Posterior vena cava (tissue), 2 donors: ENCODE measurements at places on chromosomes 7 and 10.

- DNase-seq = no peak
These were observed 256.3 kb upstream of the MAGI2 start for GRCh38 chr7:79709574-79710409.

GRCh38 chr7:48252995-48253394 lies 81.7 kb downstream of the ABCA13 start:
- DNase-seq = no peak

DNA sequence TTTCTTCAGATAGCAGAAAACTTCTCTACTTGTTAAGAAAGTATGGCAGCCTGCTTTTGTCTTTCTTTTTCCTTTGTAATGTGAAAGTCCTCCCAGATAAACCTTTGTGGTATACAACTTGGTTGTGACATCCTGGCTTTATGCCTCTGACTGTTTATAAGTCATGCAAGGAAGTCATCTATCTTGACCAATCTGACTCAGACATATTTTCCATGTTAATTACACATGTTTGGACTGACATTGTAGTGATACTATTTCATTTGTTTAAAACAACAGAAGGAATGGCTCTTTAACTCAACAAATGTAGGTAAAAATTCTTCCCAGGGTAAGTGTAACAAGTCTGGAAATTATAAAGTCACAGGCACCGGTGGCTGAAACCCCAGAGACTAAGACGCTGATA lies 341.6 kb upstream of the MEOX2 start:
- DNase-seq = no peak

DNA sequence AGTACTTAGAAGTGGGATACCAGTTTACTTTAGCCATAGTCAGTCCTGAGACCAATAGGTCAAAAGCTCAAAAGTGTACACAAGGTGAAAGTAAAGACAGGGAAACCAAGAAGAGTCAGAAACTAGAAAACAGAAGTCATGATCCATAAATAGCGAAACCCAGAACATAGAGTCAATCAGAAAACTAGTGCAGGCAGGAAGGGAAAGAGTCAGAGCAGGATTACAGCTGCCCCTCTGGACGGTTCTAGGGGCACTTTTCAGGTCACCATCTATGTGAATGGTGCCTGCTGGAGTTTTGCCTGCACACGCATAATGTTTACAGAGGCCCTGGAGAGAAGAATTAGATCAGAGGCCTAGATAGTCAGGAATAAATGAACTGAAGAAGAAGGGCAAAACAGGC lies 22.4 kb upstream of the DMTF1 start:
- no peak for DNase-seq

GRCh38 chr7:906776-907157 lies 30.4 kb downstream of the GET4 start:
- DNase-seq = no peak

DNA sequence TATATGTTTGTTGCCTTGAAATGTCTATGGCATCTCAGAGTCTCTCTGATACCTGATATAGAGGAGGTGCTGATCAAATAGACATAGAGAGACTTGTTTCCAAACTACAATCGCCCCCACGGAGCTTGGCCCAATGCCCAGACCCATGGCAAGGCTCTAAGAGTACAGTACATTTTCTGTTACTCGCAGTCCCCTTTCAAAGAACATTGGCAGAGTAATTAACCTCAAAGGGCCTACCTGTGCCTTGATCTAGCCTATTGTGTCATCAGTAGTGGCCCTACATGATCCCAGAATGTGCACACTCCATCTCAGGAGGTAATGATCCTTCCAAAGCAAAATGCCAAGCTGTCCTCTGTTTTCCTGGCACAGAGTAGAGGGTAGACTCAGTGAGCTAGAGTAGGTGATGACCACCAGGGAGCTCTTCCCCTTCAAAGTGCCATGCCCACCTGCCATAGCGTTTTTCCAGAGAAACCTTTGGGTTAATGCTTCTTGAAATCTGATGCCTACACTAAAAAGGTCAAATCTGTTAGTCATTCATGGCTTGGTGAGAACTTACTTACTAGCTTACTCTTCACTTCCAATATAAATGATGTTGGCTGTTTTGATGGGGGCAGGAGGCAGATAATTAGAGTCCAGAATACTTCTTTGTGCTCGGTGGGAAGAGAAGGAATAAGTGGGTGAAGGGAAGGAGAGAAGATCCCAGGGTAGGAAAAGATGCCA lies 41.2 kb upstream of the ACSL5 start:
- no peak for DNase-seq

GRCh38 chr10:80523773-80524172 lies 13.9 kb upstream of the SH2D4B start:
- no peak for DNase-seq

- no peak for DNase-seq
These were observed 227.2 kb downstream of the NSUN6 start for GRCh38 chr10:18424200-18424599.

DNA sequence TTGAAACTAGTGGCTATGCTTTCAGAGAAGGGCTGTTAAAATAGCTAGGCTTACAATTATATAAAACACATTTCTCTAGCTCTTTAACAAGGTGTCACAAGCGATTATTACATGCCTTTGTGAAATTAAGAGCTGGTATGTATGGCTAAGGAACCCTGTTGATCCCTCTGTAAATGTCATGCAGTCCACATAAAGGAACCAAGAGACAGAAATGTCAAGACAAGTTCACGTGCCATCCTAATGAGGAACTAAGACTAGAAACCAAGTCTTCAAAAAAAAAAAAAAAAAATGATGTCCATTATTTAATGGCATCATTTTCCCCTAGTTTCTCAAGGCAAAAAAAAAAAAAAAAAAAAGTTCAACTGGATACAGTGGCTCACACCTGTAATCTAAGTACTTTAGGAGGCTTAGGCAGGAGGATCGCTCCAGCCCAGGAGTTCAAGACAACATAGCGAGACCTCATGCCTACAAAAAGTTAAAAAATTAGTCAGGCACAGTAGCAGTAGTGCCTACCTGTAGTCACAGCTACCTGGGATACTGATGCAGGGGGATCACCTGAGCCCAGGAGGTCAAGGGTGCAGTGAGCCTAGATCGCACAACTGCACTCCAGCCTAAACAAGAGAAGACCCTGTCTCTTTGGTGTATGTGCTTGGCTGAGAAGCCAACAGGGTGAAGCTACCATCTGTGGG lies 63.4 kb downstream of the SRPK2 start:
- no peak for DNase-seq

DNA sequence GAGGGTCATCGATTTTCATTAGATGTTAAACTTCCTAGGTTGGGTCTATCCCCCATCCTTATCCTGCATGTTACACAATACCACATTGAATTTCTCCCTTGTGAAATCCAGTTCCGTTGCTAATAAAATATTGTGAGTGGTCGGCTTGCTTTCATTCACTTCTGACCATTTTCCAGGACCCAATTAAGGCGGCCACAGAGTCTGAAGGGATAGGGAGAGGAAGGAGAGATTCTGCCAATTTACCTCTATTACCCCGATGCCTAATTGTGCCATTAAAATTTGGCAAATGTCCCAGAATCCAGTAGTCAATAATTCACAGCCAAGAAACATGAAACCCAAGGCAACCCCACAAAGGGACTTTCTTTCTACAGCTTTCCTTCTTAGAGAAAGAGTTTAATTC lies 129.9 kb downstream of the IPMK start:
- DNase-seq = no peak

DNA sequence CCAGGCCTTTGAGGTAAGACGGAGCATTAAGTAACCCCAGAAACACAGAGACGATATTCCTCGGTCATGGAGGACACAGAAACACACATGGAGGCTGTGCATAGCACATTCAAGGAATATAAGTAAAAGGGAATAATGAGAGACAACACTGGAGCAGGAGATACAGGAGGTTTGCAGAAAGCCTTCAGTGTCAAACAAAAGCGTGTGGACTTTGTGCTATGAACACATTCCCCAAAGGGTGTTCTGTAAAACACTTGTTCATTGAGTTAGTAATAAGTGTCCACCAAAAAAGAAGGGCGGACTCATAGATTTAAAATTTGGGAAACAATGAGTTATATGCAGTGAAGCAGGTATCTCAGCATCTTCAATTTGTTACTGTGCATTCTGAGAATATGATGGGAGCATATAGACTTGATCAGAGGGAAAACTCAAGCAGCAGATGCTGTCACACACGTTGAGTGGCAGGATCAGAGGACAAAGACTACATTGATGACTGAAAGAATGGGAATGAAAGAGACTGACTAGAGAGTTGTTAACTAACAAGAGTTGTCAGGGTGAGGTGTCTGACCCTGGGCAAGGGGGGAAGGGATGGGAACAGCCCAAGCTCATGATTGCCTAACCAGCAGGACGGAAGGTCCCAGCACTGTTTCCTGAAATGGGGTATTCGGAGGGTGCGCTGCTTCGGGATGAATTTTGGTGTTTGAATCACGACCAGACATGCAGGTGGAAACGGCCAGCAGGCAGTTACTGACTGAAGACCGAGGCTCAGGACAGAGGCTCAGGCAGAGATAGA lies 85.2 kb upstream of the VIPR2 start:
- no peak for DNase-seq

DNA sequence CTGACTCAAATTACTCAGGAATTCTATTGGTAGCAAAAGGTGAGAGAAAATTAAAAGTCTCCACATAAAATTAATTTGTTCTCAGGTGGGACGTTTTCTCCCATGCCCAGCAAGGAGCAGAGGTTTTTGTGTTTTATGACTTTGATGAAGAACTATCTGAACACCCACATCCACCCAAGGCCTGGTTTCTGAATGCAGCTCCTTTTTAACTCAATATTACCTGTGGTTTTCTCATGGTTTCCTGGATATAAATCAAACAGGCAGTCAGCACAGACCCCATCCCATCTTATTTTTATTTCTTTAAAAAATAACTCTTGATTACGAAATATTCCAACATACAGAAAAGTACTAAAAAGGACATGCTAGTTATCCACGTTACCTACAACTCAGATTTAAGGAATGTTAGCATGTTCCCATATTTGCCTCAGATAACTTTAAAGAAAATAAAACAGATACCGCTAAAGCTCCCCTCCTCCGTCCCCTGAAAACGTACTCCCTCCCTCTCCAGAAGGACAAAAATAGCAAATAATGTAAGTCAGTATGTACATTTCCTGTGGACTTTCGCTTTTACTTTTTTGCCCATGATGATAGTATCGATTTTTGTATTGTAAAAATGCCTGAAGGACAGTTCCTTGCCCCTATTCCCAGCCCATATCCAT lies 43.4 kb downstream of the GLI3 start:
- no peak for DNase-seq

- no peak for DNase-seq
These were observed 2.6 kb downstream of the HOXA9 start for GRCh38 chr7:27162561-27163287.

- no peak for DNase-seq
These were observed 6.1 kb upstream of the PDGFA start for GRCh38 chr7:525740-526139.

GRCh38 chr10:42941295-42941644 lies 135.6 kb upstream of the RET start:
- DNase-seq = no peak

GRCh38 chr10:106740-107139 lies 28.5 kb upstream of the ZMYND11 start:
- DNase-seq = no peak

DNA sequence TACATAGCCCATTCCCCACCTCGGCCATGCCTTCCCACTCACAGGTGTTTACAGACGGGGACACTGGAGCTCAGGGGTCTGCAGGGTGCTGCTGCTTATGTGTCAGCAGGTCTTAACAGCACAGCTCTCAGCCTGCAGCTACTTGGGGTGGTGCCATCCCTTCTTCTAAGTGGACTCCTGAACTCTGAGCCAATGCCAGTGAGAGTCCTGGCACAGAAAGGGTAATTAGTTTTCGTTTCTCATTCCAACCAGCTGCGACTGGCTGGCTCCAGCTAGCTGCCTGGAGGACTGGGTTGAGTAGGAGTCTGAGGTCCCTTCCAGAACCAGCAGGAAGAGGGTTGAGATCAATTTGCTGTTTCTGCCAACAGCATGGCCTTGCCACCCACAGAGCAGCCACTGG lies 88.3 kb upstream of the AGK start:
- DNase-seq = peak; percentile 22

- DNase-seq = peak; percentile 46
These were observed 979 bp upstream of the NODAL start for GRCh38 chr10:70442332-70442988.

- no peak for DNase-seq
These were observed 93.4 kb upstream of the ARMC3 start for GRCh38 chr10:22834471-22834870.

GRCh38 chr7:125363873-125364272 lies 434.2 kb upstream of the POT1 start:
- no peak for DNase-seq

- no peak for DNase-seq
These were observed 20.9 kb upstream of the LBX1 start for GRCh38 chr10:101250136-101250535.

DNA sequence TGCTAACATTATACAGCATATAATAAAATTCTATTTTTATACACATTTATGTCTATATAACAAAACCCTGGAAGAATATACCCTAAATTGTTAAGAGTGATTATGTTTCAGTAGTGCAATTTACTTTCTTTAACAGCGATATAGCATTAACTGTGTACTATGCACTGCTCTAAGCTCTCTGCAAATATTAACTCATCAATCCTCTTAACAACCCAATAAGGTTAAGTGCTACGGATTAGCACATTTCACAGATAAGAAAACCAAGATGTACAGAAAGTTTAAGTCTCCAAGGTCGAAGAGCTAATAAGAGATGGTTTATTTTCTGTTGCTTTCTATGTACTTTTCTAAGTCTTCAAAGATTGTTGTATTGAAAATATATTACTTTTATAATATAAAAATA lies 95.8 kb downstream of the SEMA3C start:
- DNase-seq = no peak

DNA sequence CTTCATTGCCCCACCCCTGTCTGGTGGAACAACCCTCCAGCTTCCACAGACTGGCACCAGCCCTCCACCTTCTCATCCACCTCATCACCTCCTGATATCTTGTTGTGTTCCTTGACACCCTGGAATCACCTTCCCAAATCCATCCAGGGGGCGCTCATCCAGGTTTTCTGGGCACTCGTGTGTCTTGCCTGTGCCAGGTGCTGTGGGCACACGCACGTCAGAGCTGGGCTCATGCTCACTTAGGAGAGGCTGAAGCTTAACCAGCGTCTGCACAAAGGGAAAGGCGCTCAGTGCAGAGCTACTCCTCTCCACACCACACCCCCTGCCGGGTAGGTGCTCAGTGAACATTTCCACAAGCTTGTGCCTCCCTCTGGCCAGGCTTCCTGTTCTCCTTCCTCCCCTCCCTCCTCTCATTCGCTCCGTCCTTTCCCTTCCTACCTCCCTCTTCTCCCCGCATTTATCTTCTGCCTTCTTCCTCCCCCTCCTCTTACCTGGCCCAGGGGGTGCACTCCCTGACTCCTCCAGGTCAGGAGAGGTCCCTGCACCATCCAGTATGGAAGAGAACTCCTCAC lies 4.8 kb downstream of the ADCYAP1R1 start:
- DNase-seq = no peak
